ENCODE measurements at places on chromosomes 13 and 19. TPM values are rescaled to one million over a fixed set of nuclear protein-coding genes. Genes with fewer than 3 reads are reported as not detected.
A peak's percentile ranks its signal among the peaks of the same experiment; 100 is the strongest.

Gene OR4F17
- 0.19 TPM for polyA plus RNA-seq

- DNase-seq, result peak; percentile 60
Measured at GRCh38 chr19:47765523-47766358, 12.8 kb upstream of the SELENOW start.

Gene LSM14A
- 98.4 TPM for polyA plus RNA-seq

GRCh38 chr13:111941845-111942447, 125.0 kb upstream of the SOX1 start:
- no peak for DNase-seq

GRCh38 chr19:7636317-7636690, 606 bp upstream of the STXBP2 start:
- DNase-seq, result no peak

GRCh38 chr13:114145256-114145655, 12.8 kb upstream of the RASA3 start:
- DNase-seq, result no peak

Gene FGF22
- polyA plus RNA-seq, result 0.07 TPM

Gene RASAL3
- 0.80 TPM for polyA plus RNA-seq

- DNase-seq, result peak; percentile 87
Measured at GRCh38 chr19:35908973-35909683, 1.0 kb upstream of the TYROBP start.

Gene ZNF681
- polyA plus RNA-seq, result 2.6 TPM

DNA sequence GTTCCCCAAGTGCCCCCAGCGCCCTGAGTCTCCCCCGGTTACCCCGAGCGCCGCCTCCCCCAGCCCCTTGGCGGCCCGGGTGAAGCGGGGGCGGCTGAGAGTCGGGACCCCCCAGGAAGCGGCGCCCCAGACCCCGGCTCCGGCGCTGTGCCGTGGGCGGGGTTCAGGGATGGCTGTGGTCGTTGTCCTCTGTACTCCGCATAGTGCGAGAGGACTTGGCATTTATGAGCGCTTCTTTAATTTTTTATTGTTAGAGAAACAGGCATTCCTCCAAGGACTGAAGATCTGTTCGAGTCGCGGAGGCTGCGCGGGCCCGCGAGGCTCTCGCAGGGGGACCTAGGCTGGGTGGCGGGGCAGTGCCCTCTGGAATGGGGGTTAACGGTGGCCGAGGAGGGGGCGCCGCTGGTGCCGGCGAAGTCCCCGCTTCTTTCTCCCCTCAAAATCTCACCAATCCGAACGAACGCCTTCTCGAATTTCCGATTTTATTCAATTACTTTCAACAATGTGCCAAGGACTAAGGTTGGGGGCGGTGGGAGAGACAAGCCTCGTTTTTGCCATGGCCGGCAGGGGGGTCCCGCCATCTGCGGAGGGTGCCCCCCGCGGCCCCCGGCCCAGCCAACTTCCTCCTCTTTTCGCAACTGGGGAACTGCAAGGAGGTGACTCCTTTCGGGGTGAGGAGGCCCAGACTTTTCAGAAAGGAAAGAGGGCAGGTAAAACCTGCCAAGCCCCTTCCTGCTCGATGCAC, 596 bp upstream of the GJB2 start:
- DNase-seq, result peak; percentile 35

Gene LILRB5
- polyA plus RNA-seq, result 11.8 TPM

DNA sequence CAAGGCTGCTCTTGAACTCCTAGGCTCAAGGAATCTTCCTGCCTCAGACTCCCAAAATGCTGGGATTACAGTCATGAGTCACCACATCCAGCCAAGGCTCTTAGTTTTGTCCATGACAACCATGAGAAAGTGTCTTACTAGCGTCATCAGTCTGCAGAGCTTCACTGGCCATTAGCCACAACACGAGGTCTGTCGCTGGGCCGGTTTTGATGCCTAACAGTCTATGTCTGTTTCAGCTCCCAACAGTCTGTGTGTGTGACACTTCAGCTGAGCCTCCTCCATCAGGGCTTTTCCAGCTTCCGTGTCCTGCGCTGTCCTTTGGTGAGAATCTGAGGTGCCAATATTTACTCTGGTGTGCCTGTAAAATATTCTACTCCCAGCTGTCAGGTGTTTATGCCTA, 47.6 kb downstream of the CEP89 start:
- DNase-seq, result no peak

All from muscle of leg (tissue), 16 donors.